ENCODE measurements at places on chromosomes 6 and 20.

DNA sequence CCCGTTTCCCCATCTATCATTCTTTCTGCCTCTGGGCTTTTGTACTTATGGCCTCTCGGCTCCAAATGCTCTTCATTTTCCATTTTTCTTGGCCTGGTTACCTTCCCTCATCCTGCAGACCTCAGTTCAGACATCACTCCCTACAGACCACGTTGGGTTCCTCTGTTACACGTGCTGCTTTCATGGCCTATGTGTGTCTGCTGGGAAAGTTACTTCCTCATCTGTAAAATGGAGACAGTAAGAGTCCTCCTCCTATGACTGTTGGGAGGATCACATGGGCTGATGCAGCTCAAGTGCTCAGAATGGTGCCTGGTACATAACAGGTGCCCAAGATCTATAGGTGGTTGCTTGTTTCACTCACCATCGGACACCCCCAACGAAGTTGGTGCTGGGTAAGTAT is 13.5 kb downstream of the KCNK17 start:
- DNase-seq: no peak

GRCh38 chr6:113971741-113972140 is 793 bp upstream of the HDAC2 start:
- no peak for DNase-seq

DNA sequence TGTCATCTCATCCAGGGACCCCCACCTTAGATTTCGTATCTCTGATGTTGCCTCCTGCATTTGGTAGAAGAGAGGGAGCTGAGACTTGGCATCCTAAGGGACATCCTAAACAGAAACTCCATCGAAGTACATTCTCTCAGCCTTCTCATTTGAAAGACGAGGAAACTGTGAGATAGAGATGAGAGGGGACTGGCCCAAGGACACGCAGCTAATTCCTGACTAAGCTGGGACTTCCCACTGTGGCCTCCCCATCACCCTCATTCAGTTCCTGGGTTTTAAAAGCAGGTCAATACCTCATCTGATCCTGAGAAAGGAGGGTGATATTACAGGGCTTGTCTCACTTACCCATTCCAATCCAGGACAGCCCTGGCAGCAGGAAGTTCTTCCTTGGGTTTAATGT is 855 bp upstream of the WFDC5 start:
- no peak for DNase-seq

GRCh38 chr6:71250099-71250602 is 38.5 kb upstream of the OGFRL1 start:
- DNase-seq: no peak

DNA sequence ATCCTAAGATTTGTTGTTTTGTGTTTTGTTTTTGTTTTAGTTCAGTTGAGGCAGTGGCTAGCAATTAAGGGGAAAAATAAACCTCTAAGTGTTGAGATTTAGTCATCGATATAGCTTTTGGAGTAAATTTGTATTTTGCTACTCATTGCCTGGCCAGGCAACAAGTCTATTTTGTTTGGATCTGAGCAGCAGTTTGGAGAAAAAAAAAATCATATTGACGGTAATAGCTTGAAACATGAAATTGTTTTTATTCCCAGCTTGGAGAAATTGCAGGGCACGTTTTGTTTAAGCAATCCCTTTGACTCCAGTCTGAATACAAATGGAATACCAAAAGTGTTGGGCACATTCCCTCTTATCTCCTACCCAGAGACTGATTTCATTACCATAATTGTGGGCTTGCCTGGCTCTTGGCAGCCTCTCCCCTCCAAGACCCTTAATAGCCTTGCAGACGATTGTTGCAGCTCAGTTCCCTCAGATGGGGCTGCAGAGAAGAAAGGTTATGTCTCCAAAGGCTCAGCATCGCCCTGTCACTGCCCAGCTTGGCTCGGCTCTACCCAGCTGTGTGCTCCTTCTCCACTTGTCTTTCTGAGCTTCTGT is 56.0 kb downstream of the ISM1 start:
- no peak for DNase-seq

GRCh38 chr20:53750827-53751619 is 157.4 kb upstream of the ZNF217 start:
- DNase-seq: no peak

DNA sequence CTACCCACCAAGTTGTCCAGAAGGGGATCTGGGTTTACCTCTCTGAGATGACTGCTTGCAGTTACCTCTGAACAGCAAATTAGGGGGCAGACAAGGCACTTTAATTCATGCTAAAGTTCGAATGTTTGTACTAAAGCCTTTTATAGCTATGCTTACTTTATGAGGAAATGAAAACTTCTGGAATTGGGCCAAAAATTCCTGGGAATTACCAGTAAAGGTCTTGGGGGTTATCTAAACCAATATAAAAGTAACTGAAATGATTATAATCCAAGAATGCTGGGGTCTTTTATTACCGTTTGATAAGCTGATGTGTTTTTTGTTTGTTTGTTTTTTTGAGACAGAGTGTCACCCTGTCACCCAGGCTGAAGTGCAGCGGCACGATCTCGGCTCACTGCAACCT is 7.9 kb upstream of the LZTS3 start:
- DNase-seq: no peak

DNA sequence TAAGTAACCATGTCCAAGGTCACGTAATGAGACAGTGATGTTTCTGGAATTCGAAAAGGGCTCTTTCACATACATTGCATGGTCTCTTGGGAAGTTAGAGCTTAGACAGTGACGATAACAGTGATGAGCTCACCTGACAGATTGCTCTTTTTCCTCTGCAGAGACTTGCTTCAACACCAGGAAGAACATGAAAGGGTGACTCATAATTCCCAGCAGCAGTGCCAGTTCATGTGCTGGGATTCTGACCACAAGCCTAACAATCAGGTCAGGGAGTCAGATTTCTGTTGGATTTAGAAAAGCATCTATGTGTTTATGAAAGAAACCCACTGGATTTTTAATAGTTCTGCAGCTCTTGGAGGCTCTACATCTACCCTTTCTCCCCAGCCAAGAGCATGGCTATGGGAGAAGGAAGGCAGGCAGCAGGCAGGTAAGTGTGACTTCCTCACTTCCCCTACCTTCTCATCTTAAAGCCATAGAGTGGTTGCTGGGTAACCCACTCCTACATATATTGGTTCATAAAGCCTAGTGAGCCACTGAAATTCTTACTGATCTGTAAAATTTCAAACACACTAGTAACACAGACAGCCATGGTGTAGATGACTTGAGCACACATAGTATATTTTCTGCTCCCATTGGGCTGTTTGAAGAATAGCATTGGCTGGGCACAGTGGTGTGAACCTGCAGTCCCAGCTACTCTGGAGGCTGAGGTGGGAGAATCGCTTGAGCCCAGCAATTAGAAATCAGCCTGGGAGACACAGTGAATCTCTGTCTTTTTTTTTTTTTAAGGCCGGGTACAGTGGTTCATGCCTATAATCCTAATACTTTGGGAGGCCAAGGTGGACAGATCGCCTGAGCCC is 44.4 kb upstream of the LOC128125822 start:
- no peak for DNase-seq

DNA sequence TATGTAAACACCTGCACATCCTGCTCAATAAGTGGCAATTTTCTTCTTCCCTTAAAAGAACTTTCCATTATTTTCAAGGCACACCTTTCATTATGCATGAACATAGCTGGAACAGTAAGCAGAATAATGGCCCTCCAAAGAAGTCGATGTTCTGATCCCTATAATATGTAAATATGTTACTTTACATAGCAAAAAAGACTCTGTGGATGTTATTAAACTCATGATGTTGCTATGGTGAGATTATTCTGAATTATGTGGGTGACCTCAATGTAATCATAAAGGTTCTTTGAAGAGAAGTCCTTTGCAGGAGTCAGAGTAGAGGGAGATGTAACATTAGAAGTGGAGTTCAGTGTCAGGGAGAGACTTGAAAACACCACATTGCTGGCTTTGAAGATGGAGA is 299.9 kb upstream of the PLN start:
- no peak for DNase-seq

GRCh38 chr6:113953346-113953745 is 17.6 kb downstream of the HDAC2 start:
- DNase-seq: no peak

GRCh38 chr6:24666097-24666640 is 530 bp downstream of the TDP2 start:
- no peak for DNase-seq

GRCh38 chr20:34388678-34389077 is 25.6 kb downstream of the ITCH start:
- no peak for DNase-seq

DNA sequence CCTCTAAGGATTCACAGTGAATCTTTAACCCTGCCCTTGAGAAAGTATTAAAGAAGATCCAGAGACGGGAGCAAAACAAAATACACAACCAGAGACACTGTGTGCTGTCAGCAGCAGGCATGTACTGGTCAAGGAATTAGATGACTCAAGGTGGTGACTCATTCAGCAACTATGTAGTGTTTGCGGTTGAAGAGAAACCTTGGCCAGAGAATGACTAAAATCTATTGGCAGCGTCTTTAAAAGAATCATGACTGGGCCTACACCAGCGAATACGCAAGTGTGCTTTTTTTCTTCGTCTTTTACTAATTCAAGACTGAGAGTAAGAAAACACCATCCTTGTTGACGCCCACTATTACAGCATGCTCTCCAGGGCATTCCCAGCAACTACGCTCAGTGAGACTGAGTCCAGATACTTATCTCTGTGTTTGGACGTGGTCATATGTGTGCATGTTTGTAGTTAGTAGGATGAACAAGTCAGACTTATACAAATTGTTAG is 72.4 kb upstream of the BACH2 start:
- no peak for DNase-seq

DNA sequence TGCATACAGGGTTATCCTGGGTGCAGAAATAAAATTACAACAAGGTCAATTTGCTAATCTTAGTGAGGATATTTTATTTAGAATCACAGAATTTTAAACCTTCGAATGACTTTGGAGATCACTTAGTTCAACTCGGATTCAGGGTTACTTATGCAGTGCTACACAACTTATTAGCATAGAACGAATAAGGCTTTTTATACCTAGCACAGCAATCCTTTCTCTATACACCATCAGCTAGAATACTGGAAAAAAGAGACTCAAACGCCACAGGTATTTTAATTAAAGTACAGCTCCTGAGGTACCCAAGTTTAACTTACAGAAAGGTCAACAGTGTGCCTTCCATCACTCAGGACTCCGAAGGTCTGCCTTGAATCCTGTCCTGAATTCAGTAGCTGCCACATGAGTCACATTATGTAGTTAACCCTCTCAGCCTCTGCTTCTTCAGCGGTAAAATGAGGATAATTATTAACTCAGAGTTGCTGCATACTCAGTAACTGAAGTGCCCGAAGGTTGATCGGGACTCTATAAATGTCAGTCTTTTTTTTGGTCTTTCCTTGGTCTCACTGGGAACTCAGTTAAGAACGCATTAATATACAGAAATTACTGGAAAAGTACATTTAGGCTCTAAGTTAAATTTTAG is 6.0 kb upstream of the QKI start:
- no peak for DNase-seq

DNA sequence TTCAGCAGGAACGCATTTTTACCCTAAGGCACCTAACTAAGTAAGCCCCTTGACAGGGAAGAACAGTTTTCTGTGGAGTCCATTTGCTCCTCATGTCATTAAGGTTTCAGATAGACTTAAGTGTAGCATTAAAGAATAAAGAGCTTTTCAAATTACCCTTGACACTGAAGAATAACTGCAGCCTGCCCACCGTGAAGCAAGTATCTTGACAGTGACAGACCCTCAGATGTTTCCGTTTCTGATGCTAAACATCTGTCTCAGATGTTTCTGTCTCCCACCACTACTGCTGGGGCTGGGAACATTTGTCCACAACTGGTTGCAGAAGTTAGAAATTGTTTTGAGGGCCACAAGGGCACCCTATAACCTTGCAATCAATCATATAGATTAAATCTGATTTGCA is 50.0 kb downstream of the SNAP25 start:
- DNase-seq: no peak

- no peak for DNase-seq
Measured at GRCh38 chr6:1311400-1312202, at the start of gene FOXQ1. FOXQ1 (plus strand) TSS chr6:1312098; CDS start chr6:1312705, 607 bp downstream.

GRCh38 chr6:63740709-63741108 is 105.1 kb downstream of the PHF3 start:
- no peak for DNase-seq

GRCh38 chr20:48604426-48604825 is 223.4 kb downstream of the PREX1 start:
- DNase-seq: no peak

GRCh38 chr20:35156978-35157377 is 9.8 kb upstream of the EDEM2 start:
- DNase-seq: no peak

All from stimulated activated CD4-positive, alpha-beta T cell treated with anti-CD3 and anti-CD28 coated beads, Interleukin-12 subunit alpha, Interleukin-12 subunit beta, amount 100 ng/mL, for 24 hours (primary cell).